ENCODE measurements at places on chromosomes 12 and 14.

GRCh38 chr12:39405580-39405979 is 37.3 kb downstream of the KIF21A start:
- DNase-seq = no peak

GRCh38 chr12:8890313-8891085 is 23.8 kb upstream of the PHC1 start:
- peak; percentile 21 for DNase-seq

- DNase-seq = peak; percentile 22
Observed at GRCh38 chr12:27733052-27733656, 22.5 kb downstream of the MRPS35 start.

GRCh38 chr14:56119201-56119981 is 1.2 kb downstream of the PELI2 start:
- DNase-seq = peak; percentile 11

DNA sequence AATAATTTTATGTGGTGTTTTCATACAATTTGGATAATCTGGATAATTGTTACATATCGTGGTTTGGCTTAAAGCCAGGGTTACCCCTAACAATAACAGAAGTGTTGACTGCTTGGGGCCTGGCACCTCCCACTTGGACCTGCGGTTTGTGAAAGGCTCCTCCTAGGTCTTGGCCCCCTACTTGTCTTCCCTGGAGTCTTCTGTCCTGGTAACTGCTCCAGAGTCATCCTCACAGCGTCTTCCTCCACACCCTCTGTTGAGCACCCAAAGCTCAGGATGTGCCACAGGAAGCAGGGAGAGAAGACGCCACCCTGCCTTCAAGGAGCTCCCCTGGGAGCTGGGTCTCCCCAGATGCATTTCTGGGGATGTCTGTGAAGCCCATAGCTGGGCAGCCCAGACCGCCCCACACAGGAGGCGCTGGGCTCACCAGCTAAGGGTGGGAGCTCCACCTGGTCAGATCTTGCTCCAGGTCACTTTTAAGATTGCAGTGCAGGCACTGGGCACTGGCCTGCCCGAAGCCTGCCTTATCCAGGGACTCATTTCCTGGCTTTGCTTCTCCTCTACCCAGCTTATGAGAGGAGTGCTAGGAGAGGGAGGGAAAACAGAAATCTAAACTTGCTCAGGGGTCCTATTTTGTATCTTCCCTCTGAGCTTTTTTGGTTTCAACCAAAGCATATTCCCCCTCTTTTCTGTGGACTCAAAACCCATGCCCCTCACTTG is 98.2 kb downstream of the ZFP36L1 start:
- DNase-seq = no peak

DNA sequence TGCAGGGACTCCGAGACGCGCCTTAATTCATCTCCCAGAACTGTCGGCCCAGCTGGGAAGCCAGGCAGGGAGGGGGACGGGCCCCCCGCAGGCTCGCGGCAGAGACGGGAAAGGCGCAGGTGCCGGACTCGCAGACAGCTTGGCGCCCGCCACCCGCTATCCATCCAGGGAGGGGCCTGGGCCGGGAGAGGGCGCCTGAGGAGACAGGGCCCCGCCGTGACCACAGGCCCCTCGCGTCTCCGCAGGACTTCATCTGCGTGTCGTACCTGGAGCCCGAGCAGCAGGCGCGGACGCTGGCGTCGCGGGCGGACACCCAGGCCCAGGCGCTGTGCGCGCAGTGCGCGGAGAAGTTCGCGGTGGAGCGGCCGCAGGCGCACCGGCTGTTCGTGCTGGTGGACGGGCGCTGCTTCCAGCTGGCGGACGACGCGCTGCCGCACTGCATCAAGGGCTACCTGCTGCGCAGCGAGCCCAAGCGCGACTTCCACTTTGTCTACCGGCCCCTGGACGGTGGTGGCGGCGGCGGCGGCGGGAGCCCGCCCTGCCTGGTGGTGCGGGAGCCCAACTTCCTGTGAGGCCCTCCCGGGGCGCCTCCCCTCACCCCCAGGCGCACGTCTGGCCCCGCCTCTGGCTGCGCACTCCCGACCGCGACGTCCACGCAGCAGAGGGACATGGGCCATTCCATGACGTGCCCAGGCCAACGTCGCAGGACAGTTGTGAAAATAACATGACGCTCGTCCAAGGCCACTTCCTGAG is 60.6 kb downstream of the LGMN start:
- no peak for DNase-seq

GRCh38 chr12:12176402-12176801 is 90.4 kb downstream of the LRP6 start:
- DNase-seq = no peak

DNA sequence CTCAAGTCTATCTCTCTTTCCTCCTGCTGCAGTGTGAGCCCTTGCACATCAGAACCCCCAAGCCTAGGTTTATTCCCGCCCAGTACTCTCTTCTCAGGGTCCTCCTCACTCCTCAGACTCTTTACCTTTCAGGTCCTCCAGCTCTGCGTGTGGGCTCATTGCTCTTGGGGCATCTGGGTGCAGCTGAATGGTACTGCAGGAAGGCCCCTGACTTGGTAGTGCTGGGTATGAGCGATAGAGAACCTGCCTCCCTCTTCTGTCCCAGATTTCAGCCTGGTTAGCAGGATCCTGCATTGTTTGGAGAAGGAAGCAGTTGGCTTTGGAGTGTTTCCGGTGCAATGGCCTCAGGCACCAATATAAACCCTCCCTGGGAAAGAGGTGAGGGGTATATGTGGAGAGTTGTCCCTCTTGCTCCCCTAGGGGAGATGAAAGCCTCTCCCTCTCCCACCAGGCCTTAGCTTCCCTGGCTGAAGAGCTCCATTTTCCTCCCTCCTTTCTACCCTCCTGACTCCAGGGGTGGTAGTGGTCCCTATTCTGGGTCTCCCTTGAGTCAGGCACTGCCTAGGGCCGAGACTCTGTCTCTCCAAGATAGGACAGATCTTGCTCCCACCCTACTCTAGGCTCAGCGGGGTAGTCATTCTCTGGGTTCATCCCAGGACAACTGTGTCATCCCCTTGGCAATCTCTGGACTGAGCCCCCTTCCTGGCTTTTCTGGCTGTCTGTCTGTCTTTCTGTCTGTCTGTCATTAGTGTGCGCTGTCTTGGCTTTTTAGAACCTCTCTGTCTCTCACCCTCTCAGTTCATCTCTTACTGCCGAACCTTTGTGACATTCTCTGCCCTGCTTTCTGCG is 3.8 kb downstream of the LRP1 start:
- DNase-seq = no peak

DNA sequence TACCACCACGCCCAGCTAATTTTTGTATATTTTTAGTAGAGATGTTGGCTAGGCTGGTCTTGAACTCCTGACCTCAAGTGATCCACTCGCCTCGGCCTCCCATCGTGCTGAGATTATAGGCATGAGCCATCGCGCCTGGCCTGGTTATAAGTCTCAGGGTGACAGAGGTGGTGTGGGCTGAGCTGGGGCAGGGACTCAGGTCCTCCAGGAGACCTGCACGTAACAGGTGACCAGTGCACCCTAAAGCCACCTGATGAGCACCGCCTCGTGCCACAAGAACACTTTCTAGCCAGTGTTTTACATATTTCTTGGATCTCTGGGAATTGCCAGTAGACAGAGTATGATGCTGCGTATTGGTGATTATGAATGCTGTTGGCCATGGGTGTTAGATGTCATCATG is 136.5 kb upstream of the CPM start:
- DNase-seq = no peak

- no peak for DNase-seq
Observed at GRCh38 chr14:38593476-38593875, 337.6 kb upstream of the CLEC14A start.

DNA sequence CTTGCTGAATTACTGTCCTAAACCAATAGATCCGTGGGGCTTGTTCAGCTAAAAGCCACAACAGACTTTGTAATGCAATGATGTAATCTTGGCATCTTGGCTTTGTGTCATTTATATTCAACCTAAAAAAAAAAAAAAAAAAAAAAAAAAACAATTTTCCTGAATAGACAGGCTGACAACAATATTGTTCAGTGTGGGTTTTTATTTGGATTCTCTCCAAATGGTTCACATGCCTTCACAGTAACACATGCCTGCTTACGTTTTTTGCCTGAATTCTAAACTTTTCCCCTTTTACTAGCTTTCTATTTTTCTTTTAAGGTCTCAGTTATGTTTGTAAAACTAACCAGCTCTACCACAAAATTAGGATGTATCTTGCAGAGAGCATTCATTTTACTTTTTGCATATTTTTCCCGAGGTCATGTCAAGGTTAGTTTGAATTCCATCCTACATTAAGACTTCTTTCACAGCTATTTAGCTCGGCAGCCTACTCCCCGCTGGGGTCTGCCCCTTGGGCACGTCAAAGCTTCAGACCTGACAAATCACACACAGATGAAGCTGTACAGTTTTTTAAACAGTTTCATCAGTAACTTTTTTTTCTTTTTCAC is 213.7 kb upstream of the NPAS3 start:
- no peak for DNase-seq

- DNase-seq = no peak
Observed at GRCh38 chr12:130076126-130076525, 86.1 kb upstream of the FZD10 start.

DNA sequence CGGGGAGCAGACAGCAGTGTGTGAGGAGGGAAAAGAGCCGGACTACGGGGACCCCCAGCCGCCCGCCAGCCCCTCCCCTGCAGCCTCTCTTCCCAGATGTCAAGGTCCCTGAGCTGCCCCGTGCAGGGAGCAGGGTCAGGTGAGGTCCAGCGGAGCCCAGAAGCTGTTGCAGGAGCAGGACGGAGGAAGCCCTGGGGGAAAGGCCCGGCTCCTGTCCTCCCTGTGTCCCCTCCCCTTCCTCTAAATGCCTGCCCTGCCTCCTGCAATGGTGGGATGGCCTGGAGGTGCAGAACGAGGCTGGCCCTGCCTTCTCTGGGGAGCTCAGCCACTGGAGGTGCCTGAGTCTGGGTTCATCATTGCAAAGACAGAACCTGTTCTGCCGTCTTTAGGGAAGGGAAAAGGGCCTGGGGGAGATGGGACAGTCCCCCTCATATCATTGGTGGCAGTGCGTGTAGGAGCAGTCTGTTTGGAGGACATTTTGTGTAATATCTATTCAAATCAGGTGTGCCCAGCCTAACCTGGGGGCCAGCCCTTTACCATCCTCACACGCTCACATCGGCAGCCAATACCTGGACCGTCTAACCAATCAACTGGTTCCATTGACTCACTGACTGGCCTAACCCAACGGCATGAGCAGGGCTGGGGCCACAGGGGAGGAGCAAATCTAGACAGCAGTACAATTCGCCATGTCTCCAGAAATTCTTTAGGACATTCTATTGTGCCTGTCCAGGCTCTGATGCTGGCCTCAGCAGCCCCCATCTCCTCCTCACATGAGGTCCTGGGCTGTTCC is 364.1 kb upstream of the SFSWAP start:
- no peak for DNase-seq

- no peak for DNase-seq
Observed at GRCh38 chr12:104115587-104115975, 22.4 kb downstream of the NFYB start.

GRCh38 chr14:99899578-99900178 is 106.5 kb downstream of the EML1 start:
- no peak for DNase-seq

GRCh38 chr14:50846226-50846880 is 15.4 kb upstream of the NIN start:
- DNase-seq = no peak

GRCh38 chr12:104577581-104577981 is 120.8 kb downstream of the CHST11 start:
- no peak for DNase-seq

GRCh38 chr12:122226366-122227125 is 694 bp upstream of the DIABLO start:
- DNase-seq = no peak

GRCh38 chr14:60648934-60649874 is at the start of gene SIX1:
Gene SIX1, minus strand, starts transcription at chr14:60649477. Its CDS starts 288 bp downstream, at chr14:60649189.
- DNase-seq = peak; percentile 82

DNA sequence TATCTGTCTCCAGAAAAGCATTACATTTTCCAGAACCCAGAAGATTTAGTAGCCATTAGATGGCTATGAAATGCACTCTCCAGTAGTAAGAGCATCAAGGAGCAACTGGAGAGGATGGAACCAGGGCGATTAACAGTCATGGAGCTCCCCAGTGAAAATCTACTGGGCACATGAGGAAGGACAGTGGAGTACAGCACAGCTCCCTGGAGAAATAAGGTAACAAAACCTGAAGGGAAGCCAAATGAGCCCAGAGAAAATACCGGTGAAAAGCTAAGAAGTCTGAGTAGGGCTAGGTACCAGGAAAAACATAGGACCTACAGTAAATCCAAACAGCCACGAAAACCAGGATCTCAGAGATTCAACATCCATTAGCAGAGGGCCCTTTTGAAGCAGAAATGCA is 21.6 kb downstream of the SOX5 start:
- no peak for DNase-seq

DNA sequence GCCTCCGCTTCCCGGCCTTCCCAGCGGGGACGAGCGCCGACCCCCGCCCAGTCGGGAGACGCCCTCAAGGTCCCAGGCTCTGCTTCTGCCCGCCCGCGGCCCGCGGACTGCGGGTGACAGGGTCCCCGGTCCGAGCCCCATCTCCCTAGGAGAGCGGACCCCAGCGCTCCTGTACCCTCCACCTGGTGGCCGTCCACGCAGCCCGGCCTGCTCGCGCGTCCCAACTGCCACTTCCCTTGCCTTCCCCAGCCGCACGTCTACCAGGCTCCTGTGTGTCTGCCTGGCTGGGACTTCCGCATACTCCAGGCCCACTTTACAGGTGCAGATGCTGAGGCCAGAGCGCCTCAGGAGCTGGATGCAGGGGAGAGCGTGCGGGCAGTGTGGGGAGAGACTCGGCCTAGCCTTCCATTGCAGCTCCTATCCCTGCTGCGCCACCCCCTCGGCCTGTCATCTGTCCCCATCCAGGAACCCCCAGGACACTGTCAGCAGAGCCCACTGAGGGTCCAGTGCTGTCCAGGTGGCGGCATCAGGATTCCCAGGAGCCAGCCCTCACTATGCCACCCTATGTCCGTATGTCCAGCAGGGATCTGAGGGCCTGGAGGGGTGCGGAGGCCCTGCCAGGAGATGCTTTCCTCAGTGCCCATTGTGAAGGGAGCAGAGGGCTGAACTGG is 8.0 kb upstream of the ANKRD9 start:
- no peak for DNase-seq

DNA sequence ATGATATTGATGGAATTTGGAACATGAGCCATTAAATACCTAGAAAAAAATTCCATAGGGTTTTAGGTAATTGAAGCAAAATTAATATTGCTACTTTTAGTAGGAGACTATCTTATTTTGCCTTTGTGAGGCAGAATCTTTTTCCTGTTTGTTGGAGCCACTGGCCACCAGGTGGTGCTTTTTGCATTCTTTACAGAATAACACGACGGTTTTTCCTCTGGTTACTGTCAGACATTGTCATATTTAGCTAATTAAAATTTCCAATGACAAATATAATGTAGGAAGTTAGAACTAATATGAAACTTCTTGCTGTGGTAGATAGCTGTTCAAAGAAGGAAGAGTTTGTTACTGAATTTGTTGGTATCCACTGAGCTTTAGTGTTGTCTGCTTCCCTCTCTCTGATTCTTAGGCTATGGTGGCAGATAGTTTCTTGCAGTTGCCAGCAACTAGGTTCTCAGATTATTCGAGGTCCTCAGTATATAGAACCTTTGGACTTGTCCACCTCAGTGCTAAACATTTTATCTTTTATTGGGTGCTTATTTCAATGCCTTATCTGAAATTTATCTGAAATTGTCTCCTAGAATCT is 25.7 kb downstream of the RAB21 start:
- peak; percentile 39 for DNase-seq

All from NCI-H460 (cell line).